ENCODE measurements at places on chromosomes 2 and 18.

- DNase-seq, result no peak
Measured at GRCh38 chr18:59954241-59954640, 54.4 kb downstream of the PMAIP1 start.

DNA sequence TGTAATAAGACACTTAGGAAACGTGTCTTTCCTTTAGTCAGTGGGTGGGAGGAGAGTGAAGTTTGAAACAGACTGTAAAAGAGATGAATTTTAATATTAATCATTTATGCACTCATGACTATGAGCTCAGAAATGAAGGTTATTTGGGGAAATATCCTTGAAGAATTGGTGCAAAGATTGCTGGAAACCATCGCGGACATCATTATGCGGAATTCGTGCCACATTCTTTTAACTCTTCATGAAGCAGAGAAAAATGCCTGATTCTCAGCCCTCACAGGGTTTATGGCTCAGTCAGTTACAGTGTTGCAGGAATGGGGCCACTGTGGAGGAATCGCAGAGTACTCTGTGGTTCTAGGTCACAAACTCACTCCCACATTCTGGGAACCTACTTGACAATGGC lies 109.7 kb downstream of the RGPD3 start:
- no peak for DNase-seq

GRCh38 chr2:69353360-69353759 lies 33.7 kb downstream of the GFPT1 start:
- no peak for DNase-seq

- DNase-seq, result peak; percentile 32
Measured at GRCh38 chr2:20617892-20618467, 32.9 kb downstream of the HS1BP3 start.

DNA sequence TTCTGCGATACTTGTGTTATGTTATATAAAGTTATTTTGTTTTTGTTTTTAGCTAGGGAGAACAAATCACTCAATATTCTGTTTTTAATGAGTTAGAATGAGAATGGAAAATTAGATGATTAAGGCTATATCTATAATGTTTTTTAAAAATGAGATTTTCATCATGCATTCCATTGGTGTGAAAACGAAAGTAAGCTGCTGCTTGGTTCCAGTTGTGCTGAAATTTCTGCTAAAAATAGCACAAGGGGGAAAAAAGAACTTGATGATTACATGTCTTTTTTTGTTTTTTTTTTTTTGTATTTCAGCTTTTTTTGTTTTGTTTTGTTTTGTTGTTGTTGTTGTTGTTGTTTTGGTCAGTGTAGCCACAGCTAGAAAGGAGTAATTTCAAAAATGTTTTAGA lies 242.6 kb upstream of the KCNJ3 start:
- DNase-seq, result no peak

GRCh38 chr2:52473526-52473925 lies 1294.1 kb upstream of the CHAC2 start:
- no peak for DNase-seq

DNA sequence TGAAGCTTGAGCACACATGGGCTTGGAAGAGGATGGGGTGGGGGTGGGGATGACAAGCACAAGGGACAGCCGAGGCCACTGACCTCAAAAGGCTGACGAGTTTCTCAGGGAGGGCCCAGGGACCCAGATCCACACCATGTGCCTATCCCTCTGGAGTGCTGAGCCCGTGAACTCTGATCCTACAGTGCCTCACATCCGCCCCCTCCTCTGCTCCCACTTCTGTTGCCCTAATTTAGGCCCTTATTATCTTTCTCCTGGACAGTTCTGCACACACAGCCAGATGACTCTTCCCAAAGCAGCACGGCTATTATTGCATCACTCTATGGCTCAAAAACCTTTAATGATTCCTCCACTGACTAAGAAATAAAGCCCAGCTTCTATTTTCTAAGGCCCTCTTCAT lies 24.8 kb downstream of the CYRIA start:
- DNase-seq, result no peak

- DNase-seq, result no peak
Measured at GRCh38 chr2:231088754-231089153, 32.1 kb downstream of the PSMD1 start.

- DNase-seq, result no peak
Measured at GRCh38 chr2:217631115-217631514, 371.7 kb downstream of the TNS1 start.

- DNase-seq, result no peak
Measured at GRCh38 chr2:197606180-197606579, 69.2 kb downstream of the RFTN2 start.

DNA sequence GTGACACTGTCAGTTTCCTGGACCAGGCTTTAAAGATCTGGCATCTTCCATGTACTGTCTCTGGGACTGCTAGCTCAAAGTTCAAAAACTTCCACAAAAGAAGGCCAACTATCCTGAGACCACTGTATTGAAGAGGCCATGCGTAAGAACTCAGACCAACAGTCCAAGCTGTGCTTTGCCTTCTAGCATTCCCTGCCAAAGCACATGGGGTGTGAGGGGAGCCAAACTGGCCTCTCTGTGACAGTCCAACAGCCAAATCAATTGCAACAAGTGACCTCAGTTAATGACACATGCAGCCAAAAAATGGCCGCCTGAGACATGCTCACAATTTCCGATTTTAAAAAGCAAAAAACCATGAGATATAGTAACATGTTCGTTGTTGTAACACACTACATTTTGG lies 160.3 kb upstream of the CDH19 start:
- no peak for DNase-seq

- DNase-seq, result no peak
Measured at GRCh38 chr2:47186351-47186750, 31.2 kb upstream of the STPG4 start.

DNA sequence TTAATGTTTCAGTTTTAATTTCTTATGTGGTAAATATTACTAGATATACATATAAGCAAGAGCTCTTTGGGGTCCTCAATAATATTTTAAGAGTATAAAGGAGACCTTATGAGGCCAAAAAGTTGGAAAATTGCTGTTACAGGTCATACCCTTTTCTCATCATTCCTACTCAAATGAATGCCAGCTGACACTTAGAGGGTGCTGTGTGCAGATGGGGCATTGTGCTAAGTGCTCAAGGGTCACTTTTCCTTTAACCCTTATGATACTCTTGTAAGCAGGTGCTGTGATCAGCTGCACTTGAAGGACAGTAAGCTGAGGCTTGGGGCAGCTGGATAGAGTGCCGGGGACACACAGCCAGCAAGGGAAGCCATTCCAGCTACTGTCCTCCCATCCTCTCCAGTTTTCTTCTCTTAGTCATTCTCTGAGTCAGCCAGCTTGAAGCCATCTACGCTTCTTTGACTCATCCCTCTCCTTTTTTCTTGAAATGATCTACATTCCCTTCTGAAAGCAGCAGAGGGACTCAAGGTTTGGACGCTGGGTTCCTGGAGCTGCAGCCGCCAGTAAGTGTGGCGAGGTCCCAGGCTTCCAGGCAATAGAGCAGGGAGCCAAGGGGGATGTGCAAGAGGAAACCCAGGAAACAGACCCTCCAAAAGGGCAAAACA lies 42.0 kb upstream of the CREB1 start:
- DNase-seq, result no peak

- DNase-seq, result no peak
Measured at GRCh38 chr2:557635-558301, 119.4 kb downstream of the TMEM18 start.

- DNase-seq, result no peak
Measured at GRCh38 chr2:230124235-230124634, 55.5 kb upstream of the SLC16A14 start.

DNA sequence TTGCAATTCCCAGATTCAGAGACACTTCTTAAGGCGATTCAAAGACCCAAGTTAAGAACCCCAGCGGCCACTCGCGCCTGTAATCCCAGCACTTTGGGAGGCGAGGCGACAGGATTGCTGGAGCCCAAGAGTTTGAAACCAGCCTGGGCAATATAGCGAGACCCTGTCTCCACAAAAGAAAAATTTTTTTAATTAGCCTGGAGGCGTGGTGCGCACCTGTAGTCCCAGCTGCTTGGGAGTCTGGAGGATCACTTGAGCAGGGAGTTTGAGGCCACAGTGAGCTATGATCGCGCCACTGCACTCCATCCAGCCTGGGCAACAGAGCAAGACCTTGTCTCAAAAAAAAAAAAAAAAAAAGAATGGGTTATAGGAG lies 585 bp upstream of the ANAPC1 start:
- DNase-seq, result no peak

DNA sequence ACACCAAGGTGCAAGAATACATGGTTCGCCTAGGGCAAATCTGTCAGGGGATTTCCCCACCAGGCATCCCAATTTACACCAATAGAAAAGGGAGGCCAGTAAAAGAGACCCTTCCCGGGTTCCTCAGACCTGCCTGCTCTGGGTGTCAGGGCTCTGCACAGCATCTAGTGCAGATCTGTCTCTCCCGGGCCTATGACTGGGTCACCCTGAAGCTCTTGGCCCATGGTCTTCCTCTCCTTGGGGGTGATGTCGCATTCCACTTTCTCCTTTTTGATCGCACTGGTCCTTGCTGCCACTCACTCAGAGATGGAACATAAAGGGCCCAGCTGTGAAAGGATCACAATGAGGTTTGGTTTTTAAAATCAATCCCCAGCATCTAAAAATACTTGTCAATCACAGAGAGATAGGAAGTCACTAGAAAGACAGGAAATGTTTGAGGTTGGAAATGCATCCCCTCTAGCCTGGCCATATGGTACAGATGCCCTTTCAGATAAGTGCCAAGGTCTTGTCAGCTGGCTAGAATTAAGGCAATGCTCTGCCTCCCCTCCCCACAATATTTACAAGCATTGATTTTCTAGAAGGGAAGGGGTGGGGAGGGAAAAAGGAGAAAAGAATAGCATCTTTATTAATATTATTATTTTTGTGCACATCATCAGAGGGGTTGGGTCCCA lies 34.9 kb upstream of the AFTPH start:
- no peak for DNase-seq

- DNase-seq, result no peak
Measured at GRCh38 chr2:10047616-10048500, 4.5 kb downstream of the KLF11 start.

DNA sequence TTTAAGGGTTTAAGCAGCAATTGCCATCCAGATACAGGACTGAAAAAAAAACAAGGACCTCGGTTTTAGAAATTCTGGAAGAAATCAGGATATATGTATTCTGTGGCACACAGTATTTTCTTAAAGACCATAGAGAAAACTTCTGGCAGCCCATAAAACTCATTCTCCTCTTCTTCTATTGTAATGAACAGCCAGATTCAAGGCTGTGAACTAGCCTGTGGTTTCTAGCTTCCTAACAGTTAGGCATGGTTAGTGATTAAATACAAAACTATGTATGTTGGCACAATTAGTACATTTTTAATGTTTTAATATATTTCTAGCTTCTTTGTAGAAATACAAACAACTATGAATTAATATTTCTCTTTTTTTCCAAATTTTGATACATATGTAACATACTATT lies 555.7 kb downstream of the DSC3 start:
- DNase-seq, result no peak

DNA sequence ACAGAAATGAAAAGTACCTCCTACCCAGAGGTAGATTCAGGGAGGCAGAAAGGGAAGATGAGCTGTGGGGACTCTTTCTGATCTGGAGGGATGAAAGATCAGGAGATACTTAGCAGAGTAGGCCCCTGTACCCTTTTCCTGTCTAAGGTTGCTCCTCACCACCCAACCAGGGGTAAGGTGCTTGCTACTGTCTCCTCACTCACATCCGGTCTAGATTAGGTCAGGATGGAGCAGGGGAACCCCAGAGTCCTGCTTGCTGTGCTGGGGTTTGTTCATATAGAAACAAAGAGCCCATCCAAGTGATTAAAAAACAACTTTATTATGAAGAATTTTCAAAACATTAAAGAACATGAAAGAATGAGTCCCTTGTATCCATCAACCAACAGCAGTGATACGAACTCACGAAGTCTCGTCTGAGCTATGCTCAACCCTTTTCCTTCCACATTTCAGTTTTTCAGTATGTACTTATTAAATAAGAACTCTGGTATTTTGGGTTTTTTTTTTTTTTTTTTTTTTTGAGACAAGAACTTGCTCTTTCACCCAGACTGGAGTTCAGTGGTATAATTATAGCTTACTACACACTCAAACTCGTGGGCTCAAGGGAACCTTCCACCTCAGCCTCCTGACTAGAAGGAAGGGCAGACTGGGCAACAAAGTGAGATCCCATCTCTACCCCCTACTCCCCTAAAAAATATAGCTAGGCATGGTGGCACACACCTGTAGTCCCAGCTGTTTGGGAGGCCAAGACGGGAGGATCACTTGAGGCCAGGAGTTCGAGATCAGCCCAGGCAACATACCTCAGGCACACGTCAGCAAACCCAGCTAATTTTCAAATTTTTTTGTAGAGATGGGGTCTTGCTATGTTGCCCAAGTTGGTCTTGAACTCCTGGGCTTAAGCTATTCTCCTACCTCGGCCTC lies 28.5 kb upstream of the MCFD2 start:
- DNase-seq, result no peak

DNA sequence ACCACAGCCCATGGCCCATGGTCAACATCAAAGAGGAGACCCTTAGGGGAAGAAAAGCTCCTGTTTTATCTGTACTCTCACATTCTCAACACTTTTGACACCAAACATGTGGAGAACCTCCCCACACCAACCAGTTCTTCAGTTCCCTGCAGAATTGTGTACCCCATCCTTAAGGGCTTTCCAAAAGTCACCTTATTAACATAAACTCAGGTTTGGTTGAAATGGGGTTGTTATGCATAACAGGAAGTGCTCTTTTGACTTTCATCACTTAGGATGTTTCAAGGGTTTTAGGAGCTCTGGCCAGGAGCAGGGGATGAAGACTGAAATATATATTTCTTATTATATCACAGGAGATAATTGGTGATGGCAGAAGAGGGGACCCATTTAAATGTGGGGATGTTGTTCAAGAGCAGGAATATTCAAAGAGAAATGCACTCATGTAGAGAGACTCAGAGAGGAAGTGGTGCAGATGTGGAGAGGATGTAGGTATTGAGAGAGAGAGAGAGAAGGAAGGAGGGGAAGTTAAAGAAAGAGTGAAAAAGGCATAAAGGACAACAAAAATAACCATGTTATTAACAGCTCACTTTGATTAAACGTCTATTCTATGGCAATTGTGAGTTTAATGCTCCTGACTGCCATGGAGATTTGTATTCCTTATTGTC lies 35.2 kb downstream of the SP140L start:
- no peak for DNase-seq

DNA sequence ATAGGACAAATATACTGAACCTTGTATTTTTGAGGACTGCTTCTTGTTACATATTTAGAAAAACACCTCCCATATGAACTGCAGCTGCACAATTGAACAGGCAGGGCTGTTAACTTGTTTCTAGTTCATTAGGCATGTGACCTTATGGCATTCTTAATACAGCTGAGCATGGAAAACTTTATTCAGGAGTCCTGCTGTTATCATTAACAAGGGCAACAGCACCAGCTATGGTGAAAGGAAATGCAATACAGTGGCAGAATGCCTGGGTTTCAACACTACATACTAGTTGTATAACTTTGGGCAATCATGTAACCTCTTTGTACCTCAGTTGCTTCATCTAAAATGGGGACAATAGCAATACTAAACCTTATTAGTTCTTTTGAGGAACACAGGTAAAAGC lies 71.8 kb downstream of the GDF7 start:
- no peak for DNase-seq

Measured in esophagus squamous epithelium (tissue), 5 donors.